ENCODE measurements at places on chromosomes 11 and 22.

GRCh38 chr11:2319791-2320472 lies 18.1 kb downstream of the TSPAN32 start:
- no peak for DNase-seq

DNA sequence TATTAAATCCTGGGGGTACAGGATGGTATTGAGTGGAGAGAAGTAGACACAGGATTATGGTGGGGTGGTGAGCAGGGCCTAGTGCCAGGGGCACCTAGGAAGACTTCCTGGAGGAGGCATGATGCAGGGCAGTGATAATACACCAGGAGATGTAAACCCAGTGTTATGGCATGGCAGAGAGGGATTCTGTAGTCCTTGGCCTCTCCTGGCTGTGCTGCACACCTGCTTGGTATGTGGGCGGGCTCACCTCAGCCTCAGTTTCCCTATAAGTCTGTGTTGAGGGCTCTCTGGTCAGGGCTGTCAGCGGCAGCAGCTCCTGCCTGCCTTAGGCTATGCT lies 2.2 kb downstream of the PDXP start:
- no peak for DNase-seq

DNA sequence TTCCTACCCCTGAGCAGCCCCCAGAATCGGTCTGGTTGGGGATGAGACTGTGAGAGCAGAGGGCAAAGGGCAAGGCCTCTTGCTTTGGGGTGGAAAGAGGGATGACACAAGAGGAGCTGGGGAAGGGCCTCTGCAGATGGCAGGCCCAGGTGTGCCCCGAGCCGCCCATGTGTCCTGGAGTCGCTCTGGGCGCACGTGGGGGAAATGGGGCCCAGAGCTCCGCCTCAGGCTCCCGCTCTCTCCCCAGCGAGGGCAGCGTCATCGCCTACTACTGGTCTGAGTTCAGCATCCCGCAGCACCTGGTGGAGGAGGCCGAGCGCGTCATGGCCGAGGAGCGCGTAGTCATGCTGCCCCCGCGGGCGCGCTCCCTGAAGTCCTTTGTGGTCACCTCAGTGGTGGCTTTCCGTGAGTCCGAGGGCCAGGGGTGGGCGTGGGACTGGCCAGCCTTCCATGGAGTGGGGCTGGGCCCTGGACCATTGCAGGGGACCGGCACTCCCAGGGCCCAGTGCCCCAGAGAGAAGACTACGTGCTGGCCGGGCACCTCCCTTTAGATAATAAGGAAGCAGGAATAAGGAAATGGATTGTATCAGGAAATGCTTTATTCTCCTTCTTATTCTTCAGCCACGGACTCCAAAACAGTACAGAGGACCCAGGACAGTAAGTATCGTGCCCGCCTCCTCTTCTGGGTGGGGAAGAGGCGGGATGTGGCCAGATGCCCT lies 30.1 kb downstream of the ST14 start:
- DNase-seq: no peak

DNA sequence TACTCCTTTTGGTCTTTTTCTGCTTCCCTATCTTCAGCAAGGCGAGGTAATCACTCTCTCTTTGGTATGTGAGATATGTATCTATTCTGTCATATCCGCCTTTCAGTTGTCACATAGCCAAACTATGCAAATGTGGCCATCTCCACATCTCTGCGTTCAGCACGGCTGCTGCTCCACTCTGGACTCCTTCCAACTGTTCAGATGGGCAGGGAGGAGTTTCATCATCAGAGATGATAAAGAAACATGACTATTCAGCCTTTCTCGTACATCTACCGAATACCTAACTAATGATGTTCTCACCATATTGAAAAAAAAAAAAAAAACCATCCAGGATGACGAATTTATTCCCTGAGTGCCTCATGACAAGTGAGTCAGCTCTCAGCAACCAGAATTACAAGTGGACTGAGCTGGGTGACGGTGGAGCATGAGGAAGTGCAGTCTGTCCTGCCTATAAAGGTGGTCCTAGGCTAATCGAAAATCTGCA lies 899.6 kb downstream of the OPCML start:
- no peak for DNase-seq

DNA sequence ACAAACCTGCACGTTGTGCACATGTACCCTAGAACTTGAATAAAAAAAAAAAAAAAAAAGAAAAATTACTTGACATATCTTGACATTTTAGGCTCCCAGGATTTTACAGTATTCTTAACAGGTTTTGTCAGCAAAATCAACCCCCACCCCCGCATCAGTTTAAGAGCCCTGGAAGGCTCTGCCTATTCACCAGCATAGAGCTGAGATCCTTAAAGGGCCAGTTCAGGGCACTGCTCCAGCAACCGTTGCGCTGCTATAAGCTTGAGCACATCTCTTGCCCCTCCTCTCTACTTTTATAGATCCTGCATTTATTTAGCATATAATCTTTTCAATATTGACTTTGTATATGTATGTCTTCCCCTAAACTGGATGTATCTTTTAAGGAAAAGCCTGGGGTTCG lies 697 bp upstream of the PAFAH1B2 start:
- DNase-seq: peak; percentile 25

GRCh38 chr11:18974192-18974591 lies 35.0 kb upstream of the MRGPRX1 start:
- DNase-seq: no peak

GRCh38 chr11:65551572-65552387 lies 6.4 kb downstream of the LTBP3 start:
- no peak for DNase-seq

DNA sequence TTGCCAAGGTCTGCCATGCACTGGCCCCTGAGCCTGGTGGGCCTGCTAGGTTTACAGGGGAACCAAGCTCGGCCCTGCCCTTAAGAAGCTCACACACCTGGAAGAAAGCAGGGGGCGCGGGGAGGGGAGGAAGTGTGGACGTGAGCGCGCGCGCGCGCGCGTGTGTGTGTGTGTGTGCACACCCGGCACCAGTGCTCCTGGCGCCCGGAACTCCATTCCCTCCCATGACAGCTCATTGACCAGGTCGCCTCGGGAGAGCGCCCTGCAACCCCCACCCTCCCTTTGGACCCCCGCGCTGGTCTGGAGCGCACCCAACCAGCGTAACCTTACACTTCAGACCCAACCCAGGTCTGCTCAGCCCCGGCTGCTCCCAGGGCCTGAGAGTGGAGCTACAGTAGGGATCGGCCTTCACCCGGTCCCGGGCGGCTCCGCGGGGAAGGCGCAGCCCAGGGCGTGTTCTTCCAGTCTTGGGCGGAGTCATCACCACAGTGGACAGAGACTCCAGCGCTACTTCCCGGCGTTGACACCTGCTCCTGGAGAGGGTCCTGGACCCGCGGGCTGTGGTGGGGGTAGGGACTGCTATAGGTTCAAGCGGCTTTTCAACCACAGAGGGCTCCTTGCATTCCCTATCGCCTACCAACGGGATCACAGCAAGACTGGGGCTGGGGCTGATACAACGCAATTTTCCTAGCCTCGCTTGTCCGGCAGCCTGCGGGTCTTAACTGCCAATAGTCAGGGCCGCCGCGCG lies 1.5 kb downstream of the GALNT18 start:
- DNase-seq: no peak

DNA sequence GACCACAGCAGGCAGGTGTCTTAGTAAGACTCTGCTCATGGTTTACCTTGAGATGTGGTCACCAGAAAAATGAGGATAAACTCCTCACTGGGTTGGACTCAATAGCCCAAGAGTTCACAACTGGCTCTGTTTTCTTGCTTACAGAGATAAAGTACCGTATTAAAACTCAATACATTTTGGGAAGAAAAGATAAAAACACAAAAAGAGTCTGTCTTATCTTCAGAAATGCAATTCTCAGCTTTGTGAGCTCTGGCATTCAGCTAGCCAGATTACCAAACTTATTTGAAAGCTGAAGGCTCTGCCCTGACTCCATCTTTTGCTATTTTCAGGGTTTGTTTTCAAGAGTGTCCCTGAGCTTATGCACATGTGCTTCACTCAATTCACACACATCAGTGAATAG lies 75.4 kb downstream of the PHF21A start:
- no peak for DNase-seq

- peak; percentile 70 for DNase-seq
Measured at GRCh38 chr11:45964911-45965389, 42.5 kb downstream of the LARGE2 start.

- DNase-seq: no peak
Measured at GRCh38 chr11:47284151-47284550, 14.2 kb downstream of the MADD start.

DNA sequence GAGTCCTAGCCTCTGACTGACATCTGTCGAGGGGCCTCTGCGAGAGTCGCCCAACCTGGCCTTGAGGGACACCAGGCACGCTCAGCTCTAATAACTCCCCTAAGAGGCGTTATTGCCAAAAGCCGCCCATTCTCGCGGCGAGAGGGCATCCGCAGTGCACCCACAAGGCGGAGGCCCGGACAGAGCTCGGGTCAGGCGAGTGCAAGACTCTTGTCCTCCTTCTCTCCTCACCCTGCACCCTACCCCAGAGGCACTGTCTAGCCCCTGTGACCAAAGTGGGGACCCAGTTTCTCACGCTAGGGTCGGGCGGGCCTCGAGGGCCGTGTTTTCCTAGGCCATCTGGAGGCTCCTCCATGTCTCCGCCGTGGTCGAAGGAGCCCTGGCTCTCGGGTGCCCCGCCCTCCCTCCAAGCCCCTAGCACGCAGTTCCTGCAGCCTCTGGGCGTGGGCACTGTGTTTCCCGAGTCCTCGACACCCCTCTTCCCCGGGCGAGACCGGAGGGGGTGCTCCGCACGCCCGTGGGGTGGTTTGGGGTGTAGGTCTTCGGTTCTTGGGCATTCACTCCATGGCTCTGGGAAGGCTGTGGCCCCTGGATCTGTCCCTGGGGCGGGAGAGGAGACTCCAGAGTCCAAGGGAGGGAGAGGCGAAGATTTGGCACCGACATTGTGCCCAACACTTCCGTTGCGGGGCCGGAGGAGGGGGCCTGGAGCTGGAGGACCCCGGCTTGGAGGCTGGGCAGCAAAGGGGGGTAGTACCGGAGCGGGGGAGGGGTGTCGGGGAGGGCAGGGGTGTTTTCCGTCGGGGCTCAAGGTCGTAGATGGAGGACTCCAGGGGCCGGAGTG lies 1.0 kb downstream of the CHRM4 start:
- no peak for DNase-seq

GRCh38 chr11:72859126-72859525 lies 44.9 kb downstream of the ATG16L2 start:
- DNase-seq: no peak

GRCh38 chr11:62075438-62075837 lies 48.4 kb upstream of the INCENP start:
- no peak for DNase-seq

Measured in left renal pelvis (tissue), 4 donors.